Skeletal muscle cell (primary cell): ENCODE measurements at places on chromosomes 4 and X.

DNA sequence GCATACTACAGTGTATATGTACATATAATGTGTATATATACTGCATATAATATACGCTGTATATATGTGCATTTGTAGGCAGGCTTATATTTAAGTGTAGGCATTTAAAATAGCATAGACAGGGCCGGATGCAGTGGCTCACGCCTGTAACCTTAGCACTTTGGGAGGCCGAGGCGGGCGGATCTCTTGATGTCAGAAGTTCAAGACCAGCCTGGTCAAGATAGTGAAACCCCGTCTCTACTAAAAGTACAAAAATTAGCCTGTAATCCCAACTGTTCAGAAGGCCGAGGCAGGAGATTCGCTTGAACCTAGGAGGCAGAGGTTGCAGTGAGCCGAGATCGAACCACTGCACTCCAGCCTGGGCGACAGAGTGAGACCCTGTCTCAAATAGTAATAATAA is 78.4 kb downstream of the JAKMIP1 start:
- DNase-seq = no peak

GRCh38 chrX:22121161-22121560 is 89.0 kb downstream of the PHEX start:
- DNase-seq = no peak

- no peak for DNase-seq
These were observed 78.4 kb downstream of the CBLL2 start for GRCh38 chrX:22351076-22351475.

- no peak for DNase-seq
These were observed 96.2 kb upstream of the MXRA5 start for GRCh38 chrX:3442691-3443090.

DNA sequence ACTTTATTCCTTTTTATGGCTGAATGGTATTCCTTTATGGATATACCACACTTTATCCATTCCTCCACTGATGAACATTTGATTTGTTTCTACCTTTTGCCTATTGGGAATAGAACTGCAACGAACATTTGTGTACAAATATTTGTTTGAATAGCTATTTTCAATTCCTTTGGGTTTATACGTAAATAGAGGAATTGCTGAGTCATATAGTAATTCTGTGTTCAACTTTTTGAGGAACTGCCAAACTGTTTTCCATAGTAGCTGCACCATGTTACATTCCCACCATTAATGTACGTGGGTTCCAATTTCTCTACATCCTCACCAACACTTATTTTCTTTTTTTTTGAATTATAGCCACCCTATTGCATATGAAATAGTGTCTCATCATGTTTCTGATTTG is 156.5 kb upstream of the ATP6AP2 start:
- DNase-seq = no peak

GRCh38 chr4:151489462-151490203 is 80.7 kb downstream of the FHIP1A start:
- no peak for DNase-seq

GRCh38 chr4:84622959-84623358 is 40.0 kb downstream of the CDS1 start:
- no peak for DNase-seq

GRCh38 chr4:76322236-76322635 is 15.7 kb downstream of the STBD1 start:
- DNase-seq = no peak

- no peak for DNase-seq
These were observed 212.7 kb upstream of the TBL1X start for GRCh38 chrX:9252182-9252581.

- no peak for DNase-seq
These were observed 211.2 kb upstream of the LNX1 start for GRCh38 chr4:53802500-53802899.

DNA sequence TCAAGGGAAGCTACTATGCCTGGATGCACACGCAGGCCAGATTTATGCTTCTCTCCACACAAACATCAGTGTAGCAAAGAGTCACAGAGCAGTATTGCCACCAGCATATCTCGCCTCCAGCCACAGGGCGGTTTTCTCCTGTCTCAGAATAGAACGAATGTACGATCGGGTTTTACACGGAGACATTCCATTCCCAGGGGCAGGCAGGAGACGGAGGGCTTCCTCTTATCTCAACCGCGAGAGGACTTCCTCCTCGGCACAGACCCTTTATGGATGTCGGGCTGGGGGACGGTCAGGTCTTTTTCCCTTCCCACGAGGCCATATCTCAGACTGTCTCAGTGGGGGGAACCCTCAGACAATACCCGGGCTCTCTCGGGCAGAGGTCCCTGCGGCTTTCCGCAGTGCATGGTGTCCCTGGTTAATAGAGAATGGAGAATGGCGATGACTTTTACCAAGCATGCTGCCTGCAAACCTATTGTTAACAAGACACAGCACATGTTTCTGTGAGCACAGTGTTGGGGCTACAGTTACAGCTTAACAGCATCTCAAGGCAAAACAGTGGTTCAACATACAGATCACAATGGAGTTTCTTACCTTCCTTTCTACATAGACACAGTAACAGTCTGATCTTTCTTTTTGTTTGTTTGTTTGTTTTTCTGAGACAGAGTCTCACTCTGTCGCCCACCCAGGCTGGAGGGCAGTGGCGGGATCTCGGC is 24.1 kb downstream of the CSF2RA start:
- DNase-seq = no peak

DNA sequence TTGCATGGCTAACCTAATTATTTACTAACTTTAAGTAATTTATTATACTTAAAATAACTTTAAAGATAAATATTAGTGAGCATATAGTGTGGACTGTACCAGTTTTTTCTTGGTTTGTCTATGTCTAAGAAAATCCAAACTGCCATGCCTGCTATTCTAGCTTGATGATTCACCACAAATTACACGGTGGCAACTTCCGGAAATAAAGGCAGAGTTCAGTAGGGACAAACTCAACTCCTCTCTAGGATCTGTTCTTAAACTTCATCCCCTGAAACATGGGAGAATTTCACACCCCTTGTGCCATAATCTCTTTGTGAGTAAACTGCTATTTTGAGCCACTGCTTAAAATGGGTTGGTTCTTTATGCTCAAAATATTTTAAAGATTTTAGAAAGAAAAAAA is 213.6 kb upstream of the NRK start:
- DNase-seq = no peak

DNA sequence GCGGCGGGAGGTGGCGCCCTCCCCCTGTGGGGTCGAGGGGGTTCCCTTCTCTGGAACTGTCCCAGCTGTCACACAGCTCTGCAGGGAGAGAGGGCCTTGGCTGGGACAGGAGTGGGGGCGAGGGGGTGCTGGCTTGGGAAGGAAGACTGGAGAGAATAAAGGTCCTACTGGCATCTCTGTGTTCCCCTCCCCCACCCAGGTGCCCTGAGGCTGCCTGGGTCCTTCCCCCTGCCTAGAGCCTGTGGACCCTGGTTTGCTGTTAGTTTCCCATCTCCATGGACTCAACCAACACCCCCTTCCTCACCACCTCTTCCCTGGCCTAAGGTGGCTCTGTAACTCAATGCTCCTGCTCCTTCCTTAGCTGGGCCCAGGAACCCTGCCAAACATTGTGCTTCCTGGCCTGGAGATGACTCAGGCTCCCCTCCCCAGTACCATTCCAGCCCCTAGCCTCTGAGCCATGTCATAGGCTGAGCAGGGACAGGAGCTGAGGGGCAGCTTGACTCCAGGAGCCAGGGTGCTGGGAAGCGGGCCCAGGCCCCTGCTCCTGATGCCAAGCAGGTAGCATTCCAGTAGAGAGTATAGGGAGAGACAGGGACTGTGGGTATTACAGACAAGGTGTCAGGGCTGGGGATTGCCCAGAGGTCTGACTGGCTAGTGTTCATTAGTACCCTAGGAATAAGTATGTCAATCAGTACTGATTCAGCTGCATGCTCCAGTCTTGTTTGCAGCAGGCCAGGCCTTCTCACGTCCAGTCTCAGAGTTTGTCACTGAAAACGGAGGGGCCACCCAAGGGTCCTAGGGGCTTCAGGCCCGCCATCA is 100.7 kb downstream of the EFNB1 start:
- peak; percentile 45 for DNase-seq

DNA sequence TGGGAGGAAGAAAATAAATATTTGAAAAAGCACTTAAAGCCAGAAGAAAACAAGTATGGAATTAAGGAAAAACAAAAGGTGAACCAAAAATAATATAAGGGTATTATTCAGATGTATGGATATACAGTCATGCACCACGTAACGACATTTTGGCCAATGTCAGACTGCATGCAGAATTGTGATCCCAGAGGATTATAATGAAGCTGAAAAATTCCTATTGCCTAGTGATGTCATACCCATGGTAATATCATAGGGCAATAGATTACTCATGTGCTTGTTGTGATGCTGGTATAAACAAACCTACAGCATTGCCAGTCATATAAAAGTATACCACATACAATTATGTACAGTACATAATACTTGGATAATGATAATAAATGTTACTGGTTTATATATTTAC is 20.9 kb downstream of the GLRA3 start:
- DNase-seq = no peak

- DNase-seq = no peak
These were observed 1.2 kb downstream of the TAF1 start for GRCh38 chrX:71367396-71367795.

- no peak for DNase-seq
These were observed 7.9 kb upstream of the KLF3 start for GRCh38 chr4:38656111-38656510.

- no peak for DNase-seq
These were observed 11.8 kb downstream of the DGKQ start for GRCh38 chr4:961351-962230.

DNA sequence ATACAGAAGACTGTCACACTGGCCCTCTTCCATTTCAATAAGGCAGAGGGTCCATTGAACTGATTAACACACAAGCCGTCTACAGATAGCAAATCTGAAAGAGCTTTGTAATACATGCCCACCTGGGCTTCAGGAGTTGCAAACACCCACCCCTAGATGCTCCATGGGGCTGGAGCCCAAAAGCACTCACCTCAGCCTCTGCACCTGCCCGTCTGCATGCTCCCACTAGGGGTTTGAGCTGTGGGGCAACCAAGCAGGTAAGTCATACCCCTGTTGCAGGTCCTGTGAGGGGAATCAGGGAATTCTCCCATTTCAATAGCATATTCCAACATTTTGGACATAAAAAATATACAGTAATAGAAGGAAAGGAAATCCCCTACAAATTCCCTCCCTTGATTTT is 243.0 kb upstream of the KCNIP4 start:
- no peak for DNase-seq

DNA sequence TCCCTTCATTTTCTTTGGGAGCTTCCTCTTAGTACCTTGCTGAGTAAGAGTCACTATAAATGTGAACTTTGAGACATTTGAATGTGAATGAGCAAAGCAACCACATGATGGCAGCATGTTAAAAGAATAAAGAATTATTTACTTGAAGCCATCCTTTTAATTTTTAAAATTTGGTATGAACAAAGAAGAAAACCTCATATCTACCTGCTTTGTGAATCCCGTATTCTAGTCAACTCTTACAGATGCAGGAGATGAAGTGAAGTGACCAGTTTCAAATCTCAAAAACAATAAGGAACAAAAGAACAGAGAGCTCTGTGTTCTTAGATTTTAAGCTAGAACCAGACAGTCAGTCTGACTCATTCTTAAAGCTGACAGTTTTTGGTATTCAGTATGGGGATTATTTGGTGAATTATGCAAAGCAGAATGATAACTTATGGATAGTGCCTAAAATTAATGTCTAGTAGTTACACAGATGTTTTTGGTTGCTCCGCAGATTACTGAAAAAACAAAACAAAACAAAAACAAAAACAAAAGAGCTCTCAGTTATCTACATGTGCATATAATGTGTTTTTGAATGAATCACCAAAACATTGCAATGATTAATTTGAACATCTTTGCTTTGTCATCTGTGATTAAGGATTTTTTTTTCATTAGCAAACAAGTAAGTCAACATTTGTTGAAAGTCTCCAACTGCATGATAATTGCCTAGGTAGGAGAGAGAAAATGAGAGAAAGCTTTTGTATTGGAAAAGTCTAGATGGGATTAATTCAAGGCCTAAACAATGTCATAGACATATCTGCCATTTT is 48.2 kb upstream of the H2AZ1 start:
- no peak for DNase-seq

DNA sequence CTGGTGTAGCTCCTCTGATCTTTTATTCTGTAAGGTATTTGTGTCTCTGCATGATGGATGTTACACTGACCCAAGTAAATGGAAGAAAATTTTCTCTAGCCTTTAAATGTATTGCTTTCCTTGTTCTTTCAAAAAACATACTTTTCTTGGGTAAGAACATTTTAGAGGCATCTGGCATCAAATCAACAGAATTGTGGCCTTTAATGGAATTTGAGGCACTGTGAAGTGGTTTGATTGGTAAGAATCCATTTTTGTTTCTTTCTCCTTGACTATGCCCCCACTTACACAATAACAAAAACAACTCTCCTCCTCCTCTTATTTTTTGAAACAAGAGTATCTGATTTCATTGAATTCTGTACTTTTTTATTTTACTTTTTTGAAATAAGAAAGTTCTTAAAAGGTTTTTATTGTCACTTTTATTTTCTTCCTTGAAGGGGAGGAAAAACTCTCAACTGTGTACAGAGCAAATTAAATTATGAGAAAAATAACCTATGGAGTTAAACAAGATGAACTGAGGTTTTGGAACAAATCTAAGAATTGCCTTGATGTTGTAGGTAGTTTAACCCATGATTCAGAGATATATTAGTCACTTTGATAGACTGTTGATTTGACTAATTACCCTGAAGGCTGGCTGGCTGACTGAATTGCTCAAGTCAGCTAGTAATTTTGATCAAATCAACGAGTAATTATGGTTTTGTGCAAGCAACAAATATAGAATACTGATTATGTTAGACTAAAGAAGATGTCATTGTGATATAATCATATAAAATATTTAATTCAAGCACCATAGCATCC is 146.4 kb downstream of the FHIP1A start:
- no peak for DNase-seq

DNA sequence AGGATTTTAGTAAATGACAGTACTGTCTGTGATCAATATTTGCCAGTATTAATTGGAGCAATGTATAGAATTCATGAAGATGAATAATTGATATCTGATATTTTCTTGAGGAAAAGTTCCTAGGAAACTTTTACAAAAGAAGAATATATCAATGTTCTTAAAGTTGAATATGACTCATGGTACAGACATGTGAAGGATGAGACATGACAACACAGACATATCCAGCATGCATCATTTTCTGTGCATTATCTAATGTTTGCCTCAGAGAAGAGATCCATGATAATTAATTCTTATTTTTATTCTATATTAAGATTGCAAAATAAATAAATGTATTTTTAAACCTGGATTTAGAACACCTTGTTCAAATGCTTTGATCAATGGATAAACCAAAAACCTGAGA is 452.9 kb upstream of the EPHA5 start:
- peak; percentile 20 for DNase-seq

DNA sequence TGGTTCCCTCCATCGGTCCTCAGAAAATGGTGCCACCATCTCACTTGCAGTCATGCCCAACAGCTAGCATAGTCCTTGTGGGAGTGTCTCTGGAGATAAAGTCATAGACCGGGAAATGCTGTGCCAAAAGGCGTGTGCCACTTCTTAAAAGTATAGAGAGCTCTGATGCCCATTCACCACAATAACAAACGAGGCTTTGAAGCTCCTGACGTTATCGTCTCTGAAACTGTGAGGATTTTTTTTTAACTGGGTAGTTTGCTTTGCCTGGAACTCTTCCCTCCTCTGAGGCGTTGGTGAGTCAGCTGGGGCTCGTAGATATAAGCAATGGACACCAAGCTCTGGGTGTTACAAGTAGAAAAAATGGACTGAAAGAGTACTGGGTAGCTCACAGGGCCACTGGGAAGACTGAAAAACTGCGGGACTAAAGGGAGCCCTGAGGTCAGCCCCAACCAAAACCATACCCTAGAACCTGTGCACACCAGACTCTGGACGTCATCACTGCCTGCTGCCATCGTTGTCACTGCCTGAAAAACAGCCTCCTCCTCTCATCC is 89.4 kb upstream of the TRIM2 start:
- DNase-seq = peak; percentile 48
